ENCODE measurements at places on chromosomes 2 and 18.

DNA sequence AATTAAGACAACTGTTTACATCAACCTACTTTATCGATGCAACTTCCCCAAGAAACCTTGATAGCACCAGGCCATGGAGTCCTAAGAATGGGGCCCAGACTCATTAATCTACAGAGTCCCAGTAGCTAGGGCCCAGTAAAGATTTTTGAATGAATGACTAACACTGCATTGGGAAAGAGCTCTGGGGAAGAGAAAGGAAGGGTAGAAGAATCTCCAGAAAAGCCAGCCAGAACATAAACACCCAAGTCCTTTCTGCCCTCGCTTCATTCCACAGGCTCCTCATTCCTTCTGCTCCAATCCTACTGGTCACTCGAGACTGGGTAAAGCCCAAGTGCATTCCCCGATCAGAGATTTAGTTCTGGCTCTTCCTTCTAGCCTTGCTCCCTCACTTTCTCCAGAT is 44.3 kb downstream of the CYRIA start:
- no peak for DNase-seq

- no peak for DNase-seq
Measured at GRCh38 chr2:148996805-148997204, 41.7 kb upstream of the LYPD6B start.

DNA sequence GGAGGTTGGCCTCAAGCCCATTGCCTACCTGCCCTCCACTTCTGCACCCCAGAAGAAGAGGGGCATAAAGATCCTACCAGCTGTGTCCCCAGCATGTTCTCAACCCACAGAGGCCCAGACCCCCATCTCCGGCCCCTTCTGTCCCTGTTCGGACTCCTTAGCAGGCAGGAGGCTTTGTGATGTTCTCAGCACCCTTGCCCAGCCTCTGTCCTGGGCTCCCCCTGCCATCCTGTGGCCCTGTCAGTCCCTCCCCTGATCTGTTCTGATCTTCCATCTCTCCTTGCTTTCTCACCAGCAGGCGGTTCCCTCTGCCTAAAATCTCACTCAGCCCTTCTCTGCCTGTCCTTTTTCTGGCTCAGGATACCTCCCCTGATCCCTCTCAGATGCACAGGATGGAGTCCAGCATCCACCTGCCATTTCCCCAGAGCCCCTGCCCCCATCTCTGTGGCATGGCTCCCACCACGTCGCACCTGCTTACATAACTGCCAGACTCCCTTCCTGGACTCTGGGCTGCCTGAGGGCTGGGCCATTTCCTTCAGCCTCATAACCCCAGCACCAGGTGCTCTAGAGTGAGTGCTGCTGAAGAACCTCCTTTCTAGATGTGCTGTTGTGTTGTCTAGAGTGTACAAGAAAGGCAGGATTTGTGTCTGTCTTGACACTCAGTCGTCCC is 134.0 kb downstream of the CTIF start:
- no peak for DNase-seq

DNA sequence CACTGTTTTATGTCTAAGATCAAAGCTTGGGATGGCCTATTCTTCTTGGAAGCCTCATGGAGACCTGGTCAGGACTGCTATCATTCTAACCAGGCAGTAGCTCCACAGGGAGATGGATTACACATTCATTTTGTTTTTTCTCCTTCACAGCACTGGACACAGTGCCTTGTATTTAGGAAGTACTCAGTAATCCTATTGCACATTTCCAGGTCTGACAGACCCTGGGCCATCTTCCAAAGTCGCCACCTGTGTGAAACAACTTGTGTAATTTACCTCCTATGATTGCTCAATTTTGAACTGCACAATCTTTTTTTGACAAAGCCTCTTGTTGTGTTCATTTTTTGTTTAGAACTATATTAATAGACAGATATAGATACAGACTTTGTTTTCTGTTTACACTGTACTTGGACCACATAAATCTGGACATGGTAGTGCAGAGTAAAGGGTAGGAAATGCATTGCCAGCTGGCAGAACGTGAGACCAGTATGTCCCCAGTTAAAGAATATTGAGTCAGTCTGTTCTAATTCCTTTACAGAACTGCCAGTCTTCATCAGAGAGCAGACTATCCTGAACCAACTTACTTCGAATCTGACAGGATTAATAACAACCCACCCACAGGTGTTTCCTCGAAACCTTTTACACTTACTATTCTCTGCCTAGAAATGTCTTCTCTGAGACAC is 277.8 kb upstream of the CYRIA start:
- DNase-seq: no peak

GRCh38 chr2:236569573-236569973 is at the start of gene ACKR3:
ACKR3 (plus strand) TSS chr2:236569825; CDS start chr2:236580466, 10,641 bp downstream.
- DNase-seq: peak; percentile 40

Data from activated CD4-positive, CD25-positive, alpha-beta regulatory T cell treated with anti-CD3 and anti-CD28 coated beads, Interleukin-2, amount 50 U/mL, for 16 hours (primary cell).